ENCODE measurements at places on chromosomes 13 and 19.
A peak's percentile ranks its signal among the peaks of the same experiment; 100 is the strongest.

DNA sequence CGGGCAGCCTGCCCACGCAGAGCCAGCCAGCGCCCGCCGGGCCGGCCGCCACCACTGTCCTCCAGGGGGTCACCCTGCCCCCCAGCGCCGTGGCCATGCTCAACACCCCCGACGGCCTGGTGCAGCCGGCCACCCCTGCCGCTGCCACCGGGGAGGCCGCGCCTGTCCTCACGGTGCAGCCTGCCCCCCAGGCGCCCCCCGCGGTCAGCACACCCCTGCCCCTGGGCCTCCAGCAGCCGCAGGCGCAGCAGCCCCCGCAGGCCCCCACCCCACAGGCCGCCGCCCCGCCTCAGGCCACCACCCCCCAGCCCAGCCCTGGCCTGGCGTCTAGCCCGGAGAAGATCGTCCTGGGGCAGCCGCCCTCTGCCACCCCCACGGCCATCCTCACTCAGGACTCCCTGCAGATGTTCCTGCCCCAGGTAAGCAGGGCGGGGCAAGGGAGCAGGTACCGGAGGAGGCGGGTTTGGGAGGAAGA lies 32.3 kb upstream of the EHD2 start:
- no peak for DNase-seq

GRCh38 chr13:110377826-110378201 lies 70.7 kb downstream of the COL4A2 start:
- DNase-seq = no peak

DNA sequence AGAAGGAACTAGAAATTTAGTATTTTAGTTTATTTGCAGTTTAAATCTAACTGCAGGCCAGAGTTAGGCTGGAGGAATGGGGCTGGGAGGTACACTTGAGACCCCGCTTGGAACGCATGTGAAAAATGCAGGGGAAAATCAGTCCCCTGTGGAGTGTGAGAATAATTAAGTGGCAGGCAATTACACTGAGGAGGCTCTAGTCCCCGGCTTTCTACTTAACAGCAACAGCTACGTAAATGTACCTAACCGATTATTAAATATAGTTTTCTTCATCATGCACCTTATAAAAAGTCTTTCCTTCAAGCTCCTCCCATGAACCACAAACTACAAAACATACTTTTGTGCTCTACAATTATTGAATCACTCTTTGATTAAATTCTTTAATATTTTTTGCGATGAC lies 804 bp downstream of the ZNF708 start:
- no peak for DNase-seq

DNA sequence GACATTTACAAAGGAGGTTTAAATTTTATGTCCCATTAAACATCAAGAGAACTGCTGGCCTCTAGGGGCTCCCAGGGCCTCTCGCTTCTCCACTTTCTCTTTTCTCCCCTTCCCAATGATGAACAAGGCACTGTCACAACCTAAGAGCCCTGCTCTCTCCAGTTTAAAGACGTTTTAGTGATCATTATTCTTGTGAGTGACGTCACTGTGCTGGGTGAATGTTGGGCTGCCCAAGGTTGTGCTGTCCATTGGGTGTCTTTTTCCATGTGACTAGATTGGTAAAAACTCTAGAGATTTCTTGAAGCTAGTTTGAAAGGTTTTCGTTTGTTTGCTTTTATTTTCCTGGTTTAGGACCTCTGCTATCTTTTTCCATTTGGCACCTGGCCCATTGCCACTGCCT lies 602.6 kb downstream of the PCDH9 start:
- DNase-seq = no peak

DNA sequence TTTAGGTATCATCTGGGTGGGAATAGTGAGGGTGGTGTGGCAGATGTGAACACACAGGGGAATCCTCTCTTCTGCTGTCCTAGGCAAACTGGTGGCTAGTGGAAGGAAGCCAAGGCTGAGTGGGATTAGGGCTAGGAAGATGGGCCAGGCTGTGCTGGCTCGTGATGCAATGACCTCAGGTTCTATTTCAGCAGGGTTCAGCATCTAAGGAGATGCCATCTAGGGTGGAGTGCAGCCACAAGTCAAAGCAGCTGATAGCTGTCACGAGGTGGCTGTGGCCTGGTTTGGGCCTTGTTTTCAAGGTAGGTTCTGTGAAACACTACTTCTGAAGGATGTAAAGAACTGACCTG lies 21.6 kb downstream of the ARL11 start:
- DNase-seq = no peak

- DNase-seq = no peak
Measured at GRCh38 chr13:38707460-38707859, 20.6 kb downstream of the FREM2 start.

DNA sequence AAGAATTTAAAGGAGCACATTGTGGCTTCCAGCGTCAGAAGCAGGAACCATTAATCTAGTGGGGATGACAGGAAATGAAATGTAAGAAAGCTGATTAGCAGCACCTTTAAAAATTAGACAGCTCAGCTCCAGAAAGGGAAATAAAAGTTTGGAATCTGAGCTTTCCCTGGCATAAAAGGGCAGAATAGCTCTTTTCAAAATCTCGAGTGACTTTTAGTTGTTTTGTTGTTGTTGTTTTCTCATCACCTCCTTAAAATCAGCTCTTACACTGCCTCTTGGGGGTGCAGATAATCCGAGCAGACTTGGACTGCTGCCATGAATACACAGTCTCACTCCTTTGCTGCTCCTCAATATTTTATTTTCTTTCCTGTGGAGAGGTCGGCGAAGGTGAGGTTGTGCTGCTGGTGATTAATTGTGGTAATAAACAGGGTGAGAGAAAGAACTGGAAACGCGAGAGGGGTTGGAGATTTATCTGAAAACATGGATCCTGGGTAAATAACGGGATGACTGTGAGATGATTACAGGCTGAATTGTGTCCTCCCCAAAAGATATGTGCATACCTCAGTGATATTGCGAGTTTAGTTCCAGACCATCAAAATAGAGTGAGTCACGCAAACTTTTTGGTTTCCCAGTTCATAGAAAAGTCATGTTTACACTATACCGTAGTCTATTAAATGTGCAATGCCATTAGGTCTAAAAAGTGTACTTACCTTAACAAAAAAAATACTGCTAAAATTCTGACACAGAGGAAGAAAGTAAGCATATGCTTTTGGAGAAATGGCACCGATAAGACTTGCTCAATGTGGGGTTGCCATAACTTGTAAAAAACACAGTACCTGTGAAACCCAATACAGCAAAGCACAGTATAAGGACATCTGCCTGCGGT lies 787.7 kb downstream of the UQCRFS1 start:
- no peak for DNase-seq

GRCh38 chr13:37442996-37443395 lies 155.6 kb downstream of the POSTN start:
- DNase-seq = no peak

- DNase-seq = no peak
Measured at GRCh38 chr19:38917921-38918491, 6.0 kb upstream of the CCER2 start.

DNA sequence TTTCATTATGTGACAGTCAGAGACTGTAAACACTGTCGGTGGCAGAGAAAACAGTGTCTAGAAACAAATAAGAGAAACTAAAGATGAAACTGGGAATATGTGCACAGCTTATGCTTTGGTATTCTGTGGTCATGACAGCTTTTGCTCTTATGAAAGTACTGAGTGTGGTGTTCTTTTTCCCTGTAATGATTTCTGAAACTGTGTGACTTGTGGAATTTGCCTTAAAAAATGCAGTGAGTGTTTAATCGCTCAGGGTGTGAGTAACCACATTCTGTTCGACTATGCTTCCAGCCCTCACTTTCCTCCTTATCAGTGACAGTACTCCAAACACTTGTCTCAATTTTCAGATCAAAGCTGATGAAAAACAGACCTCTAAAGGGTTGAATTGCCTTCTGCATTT lies 66.9 kb upstream of the DIAPH3 start:
- DNase-seq = no peak

DNA sequence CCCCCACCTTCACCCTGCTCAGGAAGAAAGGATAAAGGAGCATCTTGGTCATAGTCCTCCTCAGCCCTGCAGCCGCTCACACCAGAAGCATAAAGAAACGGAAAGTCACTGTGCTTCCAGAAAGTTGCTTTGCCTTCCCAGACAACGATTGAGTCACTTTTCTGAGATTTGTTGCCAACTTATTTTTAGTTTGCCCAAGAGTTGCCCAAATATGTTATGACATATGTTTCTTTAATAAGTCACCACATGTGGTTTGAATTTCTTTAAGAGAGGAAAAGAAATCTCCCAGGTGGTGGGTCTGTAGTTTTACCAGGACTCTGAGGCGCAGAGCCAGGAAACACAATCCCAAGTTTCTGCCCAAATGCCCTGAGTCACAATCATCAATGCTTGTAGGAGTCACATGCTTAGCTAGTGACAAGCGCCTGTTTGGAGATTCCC lies 63.4 kb upstream of the LRCH1 start:
- no peak for DNase-seq

- no peak for DNase-seq
Measured at GRCh38 chr13:97781891-97782305, 171.6 kb upstream of the IPO5 start.

- DNase-seq = no peak
Measured at GRCh38 chr19:11243798-11244169, 4.4 kb downstream of the ANGPTL8 start.

DNA sequence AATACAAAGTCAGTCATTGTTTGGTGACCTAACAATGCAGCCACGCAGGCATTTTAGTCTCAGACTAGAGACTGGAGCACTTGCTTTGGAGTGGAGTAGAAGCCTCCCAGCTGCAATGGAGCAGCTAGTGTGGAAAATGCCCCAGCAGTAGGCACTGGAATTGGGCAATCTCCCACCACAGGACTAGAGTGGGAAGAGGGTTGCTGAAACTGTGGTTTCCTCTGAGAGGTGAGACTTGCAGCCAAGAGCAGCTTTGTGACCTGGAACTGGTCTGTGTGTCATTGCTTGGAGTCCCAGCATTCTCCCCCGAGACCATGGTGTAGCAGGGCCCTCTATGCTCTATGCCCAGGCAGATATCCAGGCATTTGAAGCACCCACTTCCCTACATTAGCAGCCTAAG lies 556.3 kb downstream of the UQCRFS1 start:
- DNase-seq = no peak

DNA sequence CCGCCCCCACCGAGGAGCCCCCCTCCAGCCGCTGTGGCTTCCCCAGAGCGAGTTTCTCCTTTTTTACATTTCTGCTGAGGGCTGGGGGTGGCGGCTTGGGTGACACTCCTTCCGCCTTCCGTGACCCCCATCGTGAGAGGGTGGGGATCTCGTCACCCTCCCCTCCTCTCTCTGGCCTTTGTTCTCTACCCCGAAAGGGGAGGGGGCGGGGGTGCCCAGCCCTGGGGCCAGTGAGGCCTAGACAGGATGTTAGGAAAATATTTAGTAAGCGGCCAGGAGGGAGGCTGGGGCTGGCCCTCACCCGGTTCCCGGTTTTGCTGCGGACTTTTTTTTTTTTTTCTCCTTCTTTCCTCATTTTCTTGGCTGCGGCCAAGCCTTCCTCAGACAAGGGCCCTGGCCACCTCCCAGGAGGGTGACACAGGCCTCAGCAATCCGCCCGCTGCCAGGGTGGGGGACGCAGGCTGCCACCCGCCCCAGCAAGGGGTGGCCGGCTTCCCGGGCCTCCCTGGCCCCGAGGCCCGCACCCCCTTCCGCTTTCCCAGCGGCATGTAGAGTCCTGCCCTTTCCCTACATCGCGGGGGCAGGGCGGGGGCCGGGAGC lies 3.9 kb downstream of the MIDN start:
- DNase-seq = no peak

DNA sequence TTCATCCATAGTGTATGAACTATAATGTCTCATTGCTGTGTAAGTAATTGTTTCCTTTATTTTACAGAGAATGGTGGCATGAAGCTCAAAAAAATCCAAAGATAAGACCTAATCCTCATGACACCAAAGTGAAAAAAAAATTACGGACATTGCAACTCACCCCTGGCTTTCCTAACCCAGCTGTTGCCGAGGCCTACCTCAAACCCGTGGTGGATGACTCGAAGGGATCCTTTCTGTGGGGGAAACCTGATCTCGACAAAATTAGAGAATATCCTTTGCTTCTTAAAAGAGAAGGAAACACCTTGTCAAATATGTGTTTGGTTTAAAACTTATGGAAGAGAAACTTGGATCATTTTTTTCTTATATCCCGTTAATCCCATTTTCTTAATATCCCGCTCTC lies 26.3 kb downstream of the ERCC5 start:
- DNase-seq = no peak

- DNase-seq = peak; percentile 48
Measured at GRCh38 chr19:49019242-49019932, 2.5 kb upstream of the LHB start.

- DNase-seq = no peak
Measured at GRCh38 chr19:14731200-14731599, 41.4 kb downstream of the ZNF333 start.

GRCh38 chr13:47081246-47081645 lies 184.4 kb upstream of the HTR2A start:
- no peak for DNase-seq

- no peak for DNase-seq
Measured at GRCh38 chr19:49447485-49448431, 3.9 kb downstream of the PIH1D1 start.

- DNase-seq = no peak
Measured at GRCh38 chr19:47603706-47604565, 5.0 kb upstream of the BICRA start.

DNA sequence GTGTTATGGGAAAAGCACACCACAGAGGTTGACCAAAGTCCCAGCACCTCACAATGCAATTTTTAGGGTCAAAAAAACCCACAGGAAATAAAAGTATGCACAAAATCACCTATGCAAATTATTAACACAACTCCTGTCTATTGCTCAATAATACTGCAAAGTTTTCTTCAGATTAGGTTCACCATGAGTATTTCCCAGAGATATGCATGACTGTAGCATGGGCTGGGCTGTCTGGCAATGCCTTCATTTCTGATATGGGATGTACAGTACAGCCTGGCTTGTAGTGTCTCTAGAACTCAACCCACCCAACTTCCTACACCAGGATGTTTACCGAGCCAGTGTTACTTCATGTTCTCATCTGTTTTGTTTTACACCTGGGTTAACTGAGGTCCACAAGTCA lies 698.7 kb upstream of the ARGLU1 start:
- no peak for DNase-seq

- DNase-seq = no peak
Measured at GRCh38 chr19:45919678-45920077, 5.1 kb upstream of the NANOS2 start.

- DNase-seq = no peak
Measured at GRCh38 chr13:51557438-51557837, 26.8 kb upstream of the WDFY2 start.

DNA sequence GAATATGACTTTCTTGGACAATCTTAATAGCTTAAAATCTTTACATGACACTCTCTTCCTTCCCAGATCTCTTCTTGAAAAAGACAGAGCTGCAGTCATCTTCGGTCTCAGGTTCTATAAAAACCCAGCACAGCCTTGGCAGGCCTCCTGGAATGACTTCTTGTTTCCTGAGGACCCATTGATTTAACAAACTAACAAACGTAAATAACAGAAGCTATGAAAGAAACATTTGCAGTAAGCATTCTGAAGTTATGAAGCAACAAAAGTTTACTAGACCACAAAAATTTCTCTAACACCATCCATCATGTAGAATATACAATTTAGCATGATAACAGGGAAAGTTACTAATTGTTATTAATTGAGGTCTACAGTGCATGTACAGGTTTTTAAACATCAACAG lies 62.8 kb upstream of the STARD13 start:
- no peak for DNase-seq
